ENCODE measurements at places on chromosomes 2 and 18.

DNA sequence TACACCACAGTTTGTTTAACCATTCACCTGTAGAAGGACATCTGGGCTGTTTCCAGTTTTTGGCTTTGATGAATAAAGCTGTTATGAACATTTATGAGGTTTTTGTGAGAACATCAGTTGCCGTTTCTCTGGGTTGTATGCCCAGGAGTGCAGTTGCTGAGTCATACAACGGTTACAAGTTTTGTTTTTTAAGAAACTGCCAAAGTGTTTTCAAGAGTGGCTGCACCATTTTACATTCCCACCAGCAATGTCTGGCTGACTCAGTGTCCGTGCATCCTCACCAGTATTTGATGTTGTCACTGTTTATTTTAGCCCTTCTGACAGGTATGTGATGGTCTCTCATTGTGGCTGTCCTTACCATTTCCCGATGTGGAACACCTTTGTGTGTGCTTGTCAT lies 48.0 kb upstream of the GPR17 start:
- no peak for DNase-seq

GRCh38 chr18:78736015-78736690 lies 243.5 kb upstream of the SALL3 start:
- DNase-seq: no peak

- DNase-seq: no peak
Observed at GRCh38 chr2:230234122-230234722, 8.7 kb downstream of the SP140 start.

- DNase-seq: peak; percentile 4
Observed at GRCh38 chr2:17934721-17935120, 56.3 kb downstream of the KCNS3 start.

- DNase-seq: no peak
Observed at GRCh38 chr2:109460553-109461324, 153.0 kb downstream of the SEPTIN10 start.

- DNase-seq: no peak
Observed at GRCh38 chr2:231765496-231765929, 15.6 kb downstream of the PDE6D start.

GRCh38 chr2:175449616-175450015 lies 268.1 kb upstream of the ATP5MC3 start:
- no peak for DNase-seq

- no peak for DNase-seq
Observed at GRCh38 chr2:77808599-77808998, 286.4 kb upstream of the LRRTM4 start.

- no peak for DNase-seq
Observed at GRCh38 chr2:41877114-41877678, 170.6 kb upstream of the PKDCC start.

DNA sequence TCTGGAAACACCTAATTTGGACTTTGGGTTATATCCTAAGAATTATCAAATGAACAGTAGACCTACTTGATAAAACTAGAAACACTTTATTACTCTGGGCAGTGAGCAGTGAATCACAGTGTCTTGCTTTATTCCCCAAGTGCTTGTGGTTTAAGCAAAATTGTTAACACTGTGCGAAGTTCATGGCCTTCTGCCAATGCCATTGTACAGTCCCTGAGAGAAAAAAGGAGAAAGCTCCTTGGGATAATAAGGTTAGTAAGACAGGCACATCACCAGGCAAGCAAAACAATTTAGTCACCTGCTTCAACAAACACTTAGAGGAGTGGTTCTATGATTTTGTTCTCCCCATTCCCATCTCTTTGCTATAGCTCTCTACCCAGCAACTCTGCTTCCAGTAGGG lies 39.8 kb downstream of the ADCYAP1 start:
- DNase-seq: peak; percentile 47

DNA sequence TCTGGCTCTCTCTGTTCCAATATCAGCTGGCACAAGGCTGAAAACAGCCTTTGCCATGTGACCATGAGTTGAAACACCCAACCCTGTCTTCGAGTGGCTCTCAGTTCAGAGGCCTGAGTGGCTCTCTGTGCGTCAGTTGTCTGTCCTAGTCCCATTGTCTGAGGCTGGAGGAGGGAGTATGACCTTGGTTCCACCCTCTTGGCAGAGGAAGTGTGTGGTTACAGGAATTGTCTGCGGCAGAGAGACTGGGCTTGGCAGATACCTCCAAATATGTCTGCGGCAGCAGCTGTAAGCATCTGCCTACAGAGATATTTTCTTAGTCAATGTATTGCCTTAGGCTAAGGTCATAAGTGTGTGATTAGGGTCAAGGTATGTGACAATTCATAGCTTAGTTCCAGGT lies 32.6 kb downstream of the CNGA3 start:
- no peak for DNase-seq

DNA sequence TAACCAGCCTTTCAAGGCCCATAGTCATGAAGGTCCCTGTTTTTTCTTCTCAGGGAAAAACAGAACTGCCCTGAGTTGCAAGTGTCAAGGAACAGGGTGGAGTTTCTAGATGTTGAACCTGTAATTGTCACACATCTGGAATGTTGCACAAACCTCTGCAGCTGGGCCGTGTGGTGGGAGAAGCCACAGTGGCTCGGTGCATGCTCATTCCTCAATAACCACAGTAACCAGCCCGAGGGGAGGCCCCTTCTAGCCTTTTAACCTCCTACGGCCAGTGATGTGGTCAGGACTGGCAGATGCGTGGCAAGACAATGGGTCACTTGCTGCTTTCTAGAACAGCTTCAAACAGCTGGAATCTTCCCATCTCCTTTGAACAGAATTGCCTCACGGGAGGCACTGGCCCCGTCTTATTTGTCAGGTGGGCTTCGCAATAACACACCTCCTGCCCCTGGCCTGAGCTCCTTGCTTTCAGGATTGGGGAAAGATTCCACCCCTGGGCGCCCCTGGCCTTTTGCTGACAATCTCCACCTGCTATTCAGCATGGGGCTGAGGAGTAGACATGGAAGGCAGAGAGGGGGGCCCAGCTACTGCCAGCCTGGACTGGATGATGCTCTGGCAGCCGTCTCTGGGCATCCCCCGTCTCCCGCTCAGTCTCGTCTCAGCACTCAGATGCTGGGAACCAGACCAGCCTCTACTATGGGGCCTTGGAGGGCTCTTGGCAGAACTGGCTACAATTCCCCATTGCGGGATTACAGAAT lies 102.9 kb downstream of the KLHL29 start:
- DNase-seq: peak; percentile 50

- DNase-seq: no peak
Observed at GRCh38 chr2:38546585-38546984, 56.1 kb downstream of the HNRNPLL start.

- DNase-seq: no peak
Observed at GRCh38 chr2:236691799-236692167, 122.2 kb downstream of the ACKR3 start.

- no peak for DNase-seq
Observed at GRCh38 chr2:12501469-12502158, 215.1 kb upstream of the TRIB2 start.

DNA sequence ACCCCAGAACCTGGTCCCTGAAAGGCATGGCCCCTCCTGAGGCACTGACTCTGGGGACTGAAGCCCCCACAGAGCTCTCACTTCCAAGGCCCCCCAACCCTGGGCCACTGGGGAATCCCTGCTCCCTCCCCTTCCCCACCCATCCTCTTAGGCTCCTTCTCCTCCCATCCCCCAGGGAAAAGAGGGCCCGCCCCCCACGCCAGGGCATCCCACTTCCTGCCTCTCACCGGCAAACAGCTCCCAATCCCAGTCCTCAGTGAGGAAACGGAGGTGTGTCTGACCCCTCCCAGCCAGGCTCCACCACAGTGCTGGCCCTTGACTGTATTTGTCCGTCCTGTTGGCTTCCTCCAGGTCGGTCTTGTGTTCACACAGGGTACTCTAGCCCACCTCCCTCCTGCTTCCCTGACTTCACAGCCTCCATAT lies 35.0 kb upstream of the PTMA start:
- peak; percentile 94 for DNase-seq
